ENCODE measurements at places on chromosomes 12 and 14. TPM values are rescaled to one million over a fixed set of nuclear protein-coding genes. Genes with fewer than 3 reads are reported as not detected.

DNA sequence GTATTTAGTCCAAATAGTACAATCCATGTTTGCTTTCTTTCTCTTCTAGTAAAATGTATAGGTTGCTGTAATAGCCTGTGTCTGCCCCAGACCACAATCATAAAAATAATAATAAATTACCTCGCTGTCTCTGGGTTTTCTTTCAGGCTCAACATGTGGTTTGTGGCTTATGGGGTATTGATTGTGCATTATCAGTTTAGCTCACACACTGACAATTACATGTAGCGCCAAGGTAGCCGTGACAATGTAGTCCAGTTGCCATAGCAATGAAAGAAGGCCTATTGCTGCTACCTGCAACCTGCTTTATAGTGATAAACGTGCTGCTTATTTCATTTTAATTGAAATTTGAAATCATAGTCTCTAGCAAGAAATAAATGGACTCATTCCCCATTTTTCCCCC is 1009.8 kb downstream of the NRXN3 start:
- DNase-seq: no peak

Gene GSG1
- total RNA-seq: not detected

GRCh38 chr14:44742202-44742601 is 219.5 kb downstream of the KLHL28 start:
- DNase-seq: no peak

- peak; percentile 97 for DNase-seq
These were observed at the start of gene G2E3 for GRCh38 chr14:30558675-30559555. Gene G2E3 (plus strand): TSS chr14:30559158. CDS start chr14:30581080, 21,922 bp downstream.

GRCh38 chr12:113131556-113131955 is 4.0 kb downstream of the RASAL1 start:
- DNase-seq: no peak

- DNase-seq: no peak
These were observed 45.5 kb downstream of the KTN1 start for GRCh38 chr14:55625481-55625880.

- DNase-seq: no peak
These were observed 25.0 kb upstream of the SRP54 start for GRCh38 chr14:34957771-34958286.

DNA sequence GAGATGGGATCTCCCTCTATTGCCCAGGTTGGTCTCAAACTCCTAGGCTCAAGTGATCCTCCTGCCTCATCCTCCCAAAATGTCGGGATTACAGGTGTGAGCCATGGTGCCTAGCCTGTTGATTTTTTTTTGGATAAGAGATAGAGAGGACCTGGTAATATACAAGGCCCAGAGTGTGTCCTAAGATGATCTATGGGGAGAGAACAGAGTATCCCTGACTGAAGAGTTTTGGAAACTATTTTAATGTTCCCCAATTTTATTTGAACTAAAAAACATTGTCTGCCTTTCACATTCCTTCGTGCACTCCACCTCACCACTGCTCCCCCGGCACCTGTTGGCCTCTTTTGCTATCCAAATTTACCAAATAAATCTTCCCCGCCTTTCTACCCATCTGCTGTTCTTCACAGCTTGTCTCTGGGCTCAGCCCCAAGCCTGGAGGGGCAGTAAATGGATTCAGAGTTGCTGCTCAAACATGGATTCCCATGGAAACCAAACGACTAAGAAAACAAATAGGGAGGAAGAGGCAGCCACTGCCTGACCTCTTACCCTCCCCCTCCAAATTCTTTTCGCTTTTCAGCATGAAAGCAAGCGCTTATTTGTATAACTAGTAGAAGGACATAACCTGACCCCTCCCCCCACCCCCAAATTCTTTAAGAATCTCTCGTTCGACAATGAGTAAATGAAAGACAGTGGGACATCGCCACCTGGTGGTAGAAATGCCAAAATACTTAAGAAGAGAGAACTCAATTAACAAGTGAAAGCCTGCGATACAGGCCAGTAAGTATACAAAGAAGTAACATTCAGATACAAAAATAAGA is 22.6 kb downstream of the OR10G3 start:
- DNase-seq: peak; percentile 95

DNA sequence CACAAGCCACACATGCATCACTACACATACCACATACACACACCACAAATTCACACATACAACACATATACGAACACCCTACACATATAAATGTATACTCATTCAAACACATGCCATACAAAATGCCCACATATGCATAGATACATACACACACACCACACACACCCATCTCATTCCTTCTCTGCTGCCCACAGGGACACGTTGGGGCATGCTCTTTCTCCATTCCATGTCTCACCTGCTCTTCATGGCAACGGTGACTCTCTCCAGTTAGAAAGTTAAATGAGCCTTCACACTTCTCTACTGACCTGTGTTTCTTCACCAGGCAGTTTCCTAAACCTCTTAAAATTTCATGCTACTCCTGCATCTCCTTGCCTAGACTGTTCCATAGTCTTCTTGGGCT is 1194.8 kb downstream of the BCL11B start:
- DNase-seq: no peak

- no peak for DNase-seq
These were observed 8.9 kb downstream of the MYO1H start for GRCh38 chr12:109356577-109356976.

Gene KLRB1
- 0.52 TPM for total RNA-seq

- no peak for DNase-seq
These were observed 256.4 kb upstream of the PWP1 start for GRCh38 chr12:107429006-107429705.

- no peak for DNase-seq
These were observed 170.1 kb upstream of the RTL1 start for GRCh38 chr14:101073598-101073965.

DNA sequence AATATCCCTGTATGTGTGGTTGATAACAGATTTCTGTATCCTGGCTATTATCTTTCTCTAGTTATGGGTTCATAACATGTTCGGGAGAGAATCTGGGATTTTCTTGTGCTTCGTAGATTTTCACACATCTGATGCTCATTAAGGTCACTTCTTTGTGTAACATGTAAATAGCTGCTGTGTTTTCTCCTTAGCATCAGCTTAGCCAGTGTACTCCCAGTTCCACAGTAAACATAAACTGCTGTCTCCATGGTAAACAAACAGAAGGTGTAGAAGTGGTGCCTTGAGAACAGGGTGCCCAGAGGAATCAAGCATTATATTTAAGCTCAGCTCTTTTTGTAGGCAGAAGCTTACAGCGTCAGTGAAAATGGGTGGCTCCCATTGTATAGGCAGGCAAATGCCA is 88.0 kb downstream of the ANO6 start:
- no peak for DNase-seq

GRCh38 chr12:2092890-2093289 is 40.1 kb downstream of the CACNA1C start:
- no peak for DNase-seq

DNA sequence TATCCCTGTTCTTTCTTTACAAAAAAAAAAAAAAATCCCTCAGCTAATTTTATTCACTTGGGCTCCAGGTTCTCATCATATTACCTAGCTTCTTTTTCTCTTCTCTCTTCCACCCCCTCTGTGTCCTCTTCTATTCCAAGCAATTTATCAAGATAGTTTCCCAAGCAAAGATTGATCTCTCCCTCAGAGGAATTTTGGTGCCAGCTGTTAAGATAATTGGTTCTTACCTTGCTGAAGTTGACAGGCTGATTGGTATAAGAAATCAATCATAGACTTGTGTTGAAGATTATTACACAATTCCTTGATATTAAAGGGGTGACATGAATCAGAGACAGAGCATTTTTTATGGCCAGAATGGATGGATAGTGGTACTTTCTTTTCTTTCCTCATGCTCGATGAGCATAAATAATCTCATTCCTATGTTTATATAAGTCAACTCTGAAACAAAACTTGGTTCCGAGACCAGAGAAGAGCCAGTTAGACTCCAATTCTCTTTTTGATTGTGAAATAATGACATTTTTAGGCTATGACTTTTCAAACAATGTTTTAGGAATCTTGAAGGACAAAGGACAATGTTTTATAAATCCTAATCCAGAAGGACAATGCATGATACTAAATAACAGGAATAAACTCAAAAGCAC is 264.1 kb upstream of the PRKD1 start:
- DNase-seq: no peak

GRCh38 chr14:68476212-68477109 is 316.4 kb downstream of the ZFP36L1 start:
- no peak for DNase-seq

- no peak for DNase-seq
These were observed 218.1 kb downstream of the C12orf75 start for GRCh38 chr12:105548626-105549025.

GRCh38 chr12:57236201-57236924 is 6.9 kb downstream of the SHMT2 start:
- no peak for DNase-seq

Gene DIP2B
- total RNA-seq: 23.0 TPM

Gene SLC10A1
- total RNA-seq: not detected

DNA sequence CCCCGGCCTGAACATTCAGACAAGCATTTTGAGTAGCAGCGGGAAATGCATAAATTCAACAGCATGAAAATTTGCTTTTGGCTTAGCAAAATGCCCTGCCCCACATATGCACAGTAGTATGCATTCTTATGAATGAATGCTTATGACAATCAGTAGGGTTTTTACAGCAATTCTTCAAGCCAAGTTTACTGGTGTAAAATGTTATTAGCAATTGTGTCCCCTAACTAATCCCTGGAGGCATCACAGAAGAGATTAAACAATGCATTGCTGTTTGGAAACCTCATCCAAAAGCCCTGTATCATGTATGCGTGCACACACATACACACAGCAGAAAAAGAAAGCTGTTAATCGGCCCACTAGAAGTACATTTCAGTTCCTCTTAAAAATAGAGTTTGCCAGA is 406.5 kb downstream of the LRIG3 start:
- DNase-seq: peak; percentile 62

Gene ANKS1B
- 28.7 TPM for total RNA-seq

- no peak for DNase-seq
These were observed 6.0 kb downstream of the STYX start for GRCh38 chr14:52735921-52736489.

Gene NTF3
- 0.71 TPM for total RNA-seq

DNA sequence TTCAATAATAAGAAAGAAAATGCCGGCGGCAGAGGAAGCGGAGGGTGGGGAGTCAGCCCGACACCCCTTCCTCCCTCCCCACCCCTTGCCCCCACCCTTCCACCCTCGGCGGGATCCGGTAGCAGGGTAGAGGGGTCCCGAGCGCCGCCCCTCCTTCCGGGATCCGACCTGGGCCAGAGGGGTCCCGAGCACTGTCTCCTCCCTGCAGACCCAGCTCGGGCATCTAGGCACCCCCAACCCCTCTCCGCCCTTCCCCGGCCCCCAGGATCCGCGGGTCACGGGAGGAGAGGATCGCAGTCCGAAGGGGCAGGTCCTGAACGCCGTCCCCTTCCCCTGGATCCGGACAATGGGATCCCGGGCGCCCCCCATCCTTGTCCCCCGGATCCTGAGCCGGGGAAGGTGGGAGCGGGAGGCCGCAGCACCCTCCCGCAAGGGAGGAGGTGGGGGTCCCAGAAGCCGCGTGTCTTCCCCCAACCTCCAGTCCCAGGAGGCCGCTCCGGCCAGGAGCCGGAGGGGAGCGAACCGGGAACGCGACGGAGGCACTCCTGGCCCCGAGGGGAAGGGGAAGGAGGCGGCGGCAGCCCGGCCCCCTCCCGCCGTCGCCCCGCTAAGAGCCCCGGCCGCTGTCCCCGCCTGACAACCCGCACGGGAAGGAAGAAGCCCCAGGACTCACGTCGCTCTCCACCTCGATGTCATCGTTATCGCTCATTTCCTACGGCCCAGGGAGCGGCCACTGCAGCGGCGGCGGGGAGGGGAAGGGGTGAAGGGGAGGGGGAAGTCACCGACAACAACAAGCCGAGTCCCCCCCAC is 481 bp downstream of the MAX start:
- DNase-seq: no peak

DNA sequence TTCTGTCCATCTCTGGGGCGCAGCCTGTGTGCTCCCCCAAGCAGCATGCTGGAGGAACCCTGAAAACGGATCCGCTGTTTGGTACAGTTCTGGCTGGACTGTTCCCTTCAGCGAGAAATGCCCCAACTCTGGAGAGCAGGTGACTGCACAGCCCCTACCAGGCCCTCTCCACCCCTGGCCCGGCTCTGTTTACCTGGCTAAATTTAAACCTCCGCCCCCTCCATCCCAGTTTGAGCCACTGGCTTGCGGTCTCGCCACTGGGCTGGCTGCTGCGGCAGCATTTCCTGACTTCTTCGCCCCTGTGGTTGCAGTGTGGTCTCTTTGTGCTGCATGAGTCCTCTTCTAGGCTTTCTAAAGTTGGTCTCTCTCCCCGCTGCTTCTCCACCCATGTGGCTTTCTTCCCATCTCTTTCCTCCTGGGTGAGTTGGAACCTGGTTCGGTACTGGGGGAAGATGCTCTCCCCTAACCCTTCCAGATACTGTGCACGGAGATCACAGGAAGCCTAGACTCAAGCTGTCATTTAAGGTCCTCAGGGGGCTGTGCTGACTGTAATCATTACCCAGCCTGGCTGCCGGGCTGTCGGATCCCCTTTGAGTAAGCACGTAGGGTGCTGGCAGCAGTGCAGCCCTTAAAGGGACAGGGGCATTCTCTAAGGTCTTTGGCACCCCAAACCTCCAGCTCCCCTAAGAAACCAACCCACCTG is 60.6 kb downstream of the FBXL14 start:
- no peak for DNase-seq

DNA sequence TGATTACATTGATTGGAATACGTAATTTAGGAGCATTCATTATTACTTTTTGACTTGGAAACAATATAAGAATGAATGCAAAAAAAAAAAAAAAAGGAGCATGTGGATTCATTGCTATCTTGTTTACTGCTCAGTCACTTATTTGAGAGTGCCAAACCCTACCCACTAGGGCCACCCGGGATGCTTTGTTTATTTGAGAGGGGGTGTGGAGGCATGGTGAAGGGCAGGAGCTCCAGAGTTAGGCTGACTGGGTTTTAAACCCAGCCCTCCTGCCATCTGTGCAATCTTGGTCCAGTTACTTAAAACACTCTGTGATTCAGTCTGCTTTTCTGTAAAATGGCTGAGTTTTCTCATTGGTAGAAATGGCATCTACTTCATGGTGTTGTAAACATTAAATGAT is 195.2 kb downstream of the RAD51B start:
- no peak for DNase-seq

DNA sequence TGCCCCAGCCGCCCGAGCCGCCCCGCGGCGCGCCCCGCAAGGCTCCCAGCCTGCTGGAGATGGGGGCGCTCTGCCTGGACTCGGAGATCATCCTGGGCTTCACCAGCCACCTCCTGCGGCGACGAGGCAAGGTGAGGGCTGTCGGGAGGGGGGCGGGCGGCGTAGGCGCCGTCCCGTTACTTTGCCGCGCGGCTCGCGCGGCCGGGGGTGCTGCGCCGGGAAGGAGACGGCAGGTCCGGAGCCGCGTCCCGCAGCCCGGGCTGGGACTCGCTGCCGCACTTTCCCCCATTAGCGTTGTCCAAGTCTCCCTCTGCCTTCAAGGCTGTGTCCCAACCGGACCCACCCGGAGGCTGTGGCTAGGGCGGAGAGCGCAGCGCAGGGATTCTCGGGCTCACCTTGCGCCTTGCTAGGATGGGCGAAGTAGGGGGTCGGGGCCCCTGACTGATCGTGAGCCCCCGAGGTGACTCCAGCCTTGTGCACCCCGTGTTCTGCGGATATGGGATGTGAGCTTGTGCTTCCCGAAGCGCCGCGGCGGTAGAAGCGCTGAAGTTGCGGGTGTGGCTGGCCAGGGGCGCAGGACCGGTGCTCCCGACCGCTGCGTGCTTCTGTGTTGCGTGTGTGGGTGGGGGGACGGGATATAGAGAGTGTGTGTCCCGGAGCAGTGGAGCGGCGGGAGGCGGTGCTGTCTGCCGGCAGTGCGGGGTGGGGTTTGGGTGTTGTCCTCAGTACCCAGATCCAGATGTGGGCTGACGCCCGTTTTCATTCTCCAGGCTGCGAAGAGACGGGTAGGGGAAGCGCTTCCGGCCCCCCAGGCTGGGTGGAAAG is 1.7 kb upstream of the KIF26A start:
- DNase-seq: no peak
